Activated T-cell treated with anti-CD3 and anti-CD28 coated beads for 4 hours (primary cell): ENCODE measurements at places on chromosomes 6 and 20.

DNA sequence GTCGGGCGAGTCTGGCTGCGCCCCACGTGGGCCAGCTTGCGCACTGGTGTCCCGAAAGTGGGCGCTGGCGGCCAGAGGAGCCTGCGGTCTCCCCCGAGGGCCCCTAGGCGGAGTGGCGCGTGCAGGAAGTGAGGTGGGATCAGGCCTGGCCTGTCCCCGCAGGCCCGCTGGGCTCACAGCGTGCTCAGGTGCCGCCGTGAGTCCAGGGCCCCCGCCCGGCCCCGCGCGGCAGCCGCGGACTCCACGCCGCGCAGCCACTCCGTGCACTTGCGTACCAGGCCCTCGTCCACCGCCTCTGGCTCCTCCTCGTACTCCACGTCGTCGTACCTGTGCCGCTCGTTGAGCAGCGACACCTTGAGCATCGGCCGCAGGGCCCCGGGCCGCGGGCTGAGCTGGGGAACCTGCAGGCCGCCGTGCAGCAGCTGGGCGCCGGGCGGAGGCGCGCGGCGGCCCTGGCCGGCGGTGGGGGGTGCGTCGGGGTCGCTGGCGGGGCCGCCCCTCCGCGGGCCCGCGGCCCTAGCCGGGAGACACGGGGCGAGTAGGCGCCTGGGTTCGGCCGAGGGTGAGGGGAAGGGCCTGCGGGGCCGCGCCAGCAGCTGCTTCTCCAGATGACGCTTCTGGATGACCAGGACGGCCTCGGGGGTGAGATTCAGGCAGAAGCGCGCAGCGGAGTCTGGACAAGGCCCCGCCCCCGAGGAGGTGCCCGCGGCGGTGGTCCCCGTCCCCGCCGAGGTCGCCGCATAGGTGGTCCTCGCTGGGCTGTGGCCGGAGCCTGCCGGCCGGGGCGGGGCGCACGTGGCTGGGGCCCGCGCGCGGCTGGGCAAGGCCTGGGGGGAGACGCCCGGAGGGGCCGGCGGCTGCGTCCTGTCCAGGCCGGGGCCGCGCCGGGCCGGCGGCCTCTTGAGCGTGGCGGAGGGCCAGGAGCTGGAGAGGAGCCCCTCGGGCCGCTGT, 835 bp downstream of the PRR18 start:
- DNase-seq = no peak

GRCh38 chr6:141598487-141598886, 534.2 kb upstream of the GJE1 start:
- no peak for DNase-seq

- no peak for DNase-seq
These were observed 81.7 kb upstream of the AFDN start for GRCh38 chr6:167744681-167745669.

GRCh38 chr20:4193069-4193452, 177.7 kb upstream of the RNF24 start:
- DNase-seq = no peak

- no peak for DNase-seq
These were observed 57.5 kb downstream of the FOXC1 start for GRCh38 chr6:1667012-1667804.

DNA sequence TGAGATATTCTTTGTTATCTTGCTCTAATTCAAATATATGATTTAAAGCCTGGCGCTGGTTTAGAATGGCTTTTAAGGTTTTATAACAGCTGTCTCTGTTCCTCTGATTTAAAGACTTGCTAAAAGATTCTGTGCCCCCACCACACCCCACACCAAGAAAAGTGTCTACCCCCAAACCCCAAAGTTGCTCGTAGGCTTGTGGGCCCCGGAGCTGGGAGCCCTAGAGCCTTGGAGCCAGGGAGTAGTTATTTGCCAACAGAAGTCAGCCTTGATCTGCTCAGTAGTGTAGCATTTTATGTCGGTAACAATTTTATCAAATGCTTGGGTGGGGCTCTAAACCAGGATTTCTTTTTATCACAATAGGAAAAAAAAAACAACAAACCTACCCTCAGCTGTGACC, 105.2 kb upstream of the TRAF3IP2 start:
- DNase-seq = no peak
